Naive thymus-derived CD4-positive, alpha-beta T cell (primary cell): ENCODE measurements at places on chromosomes 5 and 9. TPM values are rescaled to one million over a fixed set of nuclear protein-coding genes. Genes with fewer than 3 reads are reported as not detected.

DNA sequence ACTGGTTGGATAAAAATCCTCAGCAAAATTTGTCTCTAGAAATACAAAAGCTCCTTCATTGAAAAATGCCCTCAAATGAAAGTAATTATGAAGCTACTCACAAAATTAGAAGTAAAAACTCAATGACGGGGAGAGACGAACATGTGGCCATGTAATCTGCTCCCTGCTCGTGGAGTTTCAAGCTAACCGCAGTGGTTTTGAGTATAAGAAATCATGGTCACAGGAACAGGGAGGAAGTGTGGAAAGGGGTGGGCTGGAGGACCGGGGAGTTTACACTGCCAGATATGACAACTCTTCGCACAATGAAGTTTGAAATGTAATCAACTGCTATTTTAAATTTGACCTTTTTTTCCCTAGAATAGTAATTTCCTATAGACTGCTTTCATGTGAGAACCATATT is 765.4 kb upstream of the DMAC1 start:
- H3K36me3 ChIP-seq, result no peaks in the 10 kb centered on the region
- no peaks in the 10 kb centered on the region for H3K4me1 ChIP-seq
- H3K27ac ChIP-seq, result no peak overlapping the region
- DNase-seq, result no peak
- no peak overlapping the region for H3K4me3 ChIP-seq

DNA sequence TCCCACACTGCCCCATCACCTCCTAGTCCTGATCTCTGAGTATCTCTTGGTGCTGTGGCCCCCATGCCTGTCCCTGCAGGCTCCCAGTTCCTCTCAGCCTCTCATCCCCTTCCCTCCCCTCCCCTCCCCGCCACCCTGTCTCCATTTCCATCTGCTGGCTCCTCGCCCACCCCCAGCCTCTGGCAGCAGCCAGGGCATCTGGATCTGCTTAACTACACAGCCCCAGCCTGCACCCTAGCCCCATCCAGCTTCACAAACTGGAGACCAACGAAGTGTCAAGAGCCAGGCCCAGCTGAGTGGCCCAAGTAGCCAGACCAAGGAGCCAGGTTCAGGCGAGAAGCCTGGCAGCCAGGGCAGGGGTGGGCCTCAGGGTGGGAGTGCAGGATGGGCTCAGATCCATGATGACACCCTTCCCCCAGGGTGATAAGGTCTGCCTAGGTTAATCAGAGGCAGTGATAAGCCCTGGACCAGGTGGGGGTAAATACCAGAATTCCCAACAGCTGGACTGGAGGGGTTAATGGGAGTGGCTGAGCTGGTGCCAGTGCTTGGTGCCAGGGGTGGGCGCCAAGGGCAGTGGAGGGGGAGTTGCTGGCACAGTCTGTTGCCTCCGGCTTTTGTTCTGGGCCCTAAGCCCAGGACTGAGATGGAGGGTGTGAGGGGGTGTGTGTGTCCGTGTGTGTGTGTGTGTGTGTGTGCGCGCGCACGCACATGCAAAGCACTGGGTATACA is 2.5 kb downstream of the IL11RA start:
- H3K27me3 ChIP-seq, result no peaks in the 10 kb centered on the region
- H3K4me1 ChIP-seq, result peaks cover 13% of the 10 kb centered on the region
- H3K27ac ChIP-seq, result no peak overlapping the region

DNA sequence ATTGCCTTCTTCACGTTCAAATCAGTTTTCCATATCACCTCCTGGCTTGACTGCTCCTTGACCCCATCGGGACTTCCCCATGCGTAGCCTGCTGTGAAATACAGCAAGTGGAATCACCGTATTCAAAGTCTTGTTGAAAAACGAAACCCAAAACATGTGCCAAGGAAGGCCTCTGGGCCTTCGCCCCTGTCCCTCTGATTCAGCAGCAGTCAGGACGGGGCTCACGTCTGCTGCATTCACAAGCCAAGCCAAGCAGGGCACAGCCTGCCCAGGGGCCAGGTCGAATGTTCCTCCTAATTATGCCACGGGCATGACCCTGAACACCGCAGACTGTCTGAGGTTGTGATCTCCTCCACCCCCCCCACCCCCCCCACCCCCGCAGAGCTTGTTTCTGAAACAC is 960 bp upstream of the CTNND2 start:
- no peaks in the 10 kb centered on the region for H3K27me3 ChIP-seq
- H3K27ac ChIP-seq, result no peak overlapping the region
- H3K4me3 ChIP-seq, result no peak overlapping the region
- H3K36me3 ChIP-seq, result no peaks in the 10 kb centered on the region
- no peaks in the 10 kb centered on the region for H3K4me1 ChIP-seq
- no peak for DNase-seq

- no peak overlapping the region for H3K4me3 ChIP-seq
- H3K4me1 ChIP-seq, result no peaks in the 10 kb centered on the region
- H3K36me3 ChIP-seq, result no peaks in the 10 kb centered on the region
- H3K27ac ChIP-seq, result no peak overlapping the region
- no peak for DNase-seq
Observed at GRCh38 chr5:42514754-42515153, 91.5 kb downstream of the GHR start.

- H3K4me1 ChIP-seq, result no peaks in the 10 kb centered on the region
- no peak overlapping the region for H3K27ac ChIP-seq
- no peak for DNase-seq
- no peaks in the 10 kb centered on the region for H3K36me3 ChIP-seq
- H3K27me3 ChIP-seq, result no peaks in the 10 kb centered on the region
Observed at GRCh38 chr9:104143550-104143910, 49.4 kb downstream of the SMC2 start.

GRCh38 chr5:90981177-90981576 is 401.9 kb downstream of the ARRDC3 start:
- no peak overlapping the region for H3K4me3 ChIP-seq
- H3K27me3 ChIP-seq, result no peaks in the 10 kb centered on the region
- no peak for DNase-seq

- no peaks in the 10 kb centered on the region for H3K27me3 ChIP-seq
- DNase-seq, result no peak
- no peak overlapping the region for H3K27ac ChIP-seq
- no peak overlapping the region for H3K4me3 ChIP-seq
Observed at GRCh38 chr5:131200560-131200959, 29.8 kb downstream of the LYRM7 start.

GRCh38 chr5:133904641-133905040 is 63.8 kb downstream of the C5orf15 start:
- no peaks in the 10 kb centered on the region for H3K36me3 ChIP-seq
- no peaks in the 10 kb centered on the region for H3K27me3 ChIP-seq
- DNase-seq, result no peak
- no peak overlapping the region for H3K27ac ChIP-seq

GRCh38 chr5:95564450-95564849 is 9.5 kb downstream of the ARSK start:
- H3K36me3 ChIP-seq, result peaks cover 3% of the 10 kb centered on the region
- H3K4me3 ChIP-seq, result no peak overlapping the region
- H3K27me3 ChIP-seq, result no peaks in the 10 kb centered on the region
- H3K27ac ChIP-seq, result no peak overlapping the region
- DNase-seq, result no peak

DNA sequence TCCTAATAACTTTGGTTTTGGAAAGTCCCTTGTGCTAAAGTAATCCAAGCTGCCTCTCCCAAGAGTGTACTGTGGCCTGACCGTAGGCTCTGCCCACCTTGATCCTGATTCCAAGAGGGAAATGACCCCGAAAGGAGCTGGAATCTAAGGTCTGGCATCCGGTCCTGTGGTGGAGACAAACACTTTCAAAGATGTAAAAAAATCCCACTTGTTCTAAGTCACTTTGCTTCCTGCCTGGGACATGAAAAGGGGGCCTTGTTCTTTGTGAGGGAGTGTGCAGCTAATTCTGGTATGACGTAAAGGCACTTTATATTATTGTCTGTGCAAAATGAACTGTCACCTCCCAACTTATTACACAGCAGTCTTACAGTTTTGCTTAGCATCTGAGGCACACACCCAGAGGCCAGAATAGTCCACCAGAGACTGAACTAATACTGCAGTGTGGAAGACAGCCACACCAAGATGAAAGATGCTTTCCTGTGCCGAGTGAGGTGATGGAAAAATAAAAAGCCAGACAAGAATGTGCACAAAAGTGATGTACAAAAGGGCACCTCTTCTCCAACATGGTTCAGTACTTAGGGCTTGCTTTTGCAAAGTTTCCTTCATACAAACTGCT is 128.7 kb downstream of the SLC12A2 start:
- no peaks in the 10 kb centered on the region for H3K36me3 ChIP-seq
- H3K27me3 ChIP-seq, result no peaks in the 10 kb centered on the region

- no peak overlapping the region for H3K27ac ChIP-seq
- no peaks in the 10 kb centered on the region for H3K36me3 ChIP-seq
- DNase-seq, result no peak
- H3K4me3 ChIP-seq, result no peak overlapping the region
- H3K27me3 ChIP-seq, result no peaks in the 10 kb centered on the region
Observed at GRCh38 chr9:114688379-114688778, 6.4 kb upstream of the TEX48 start.

GRCh38 chr5:136047858-136048257 is 19.1 kb downstream of the TGFBI start:
- no peak for DNase-seq
- no peak overlapping the region for H3K4me3 ChIP-seq
- H3K27me3 ChIP-seq, result no peaks in the 10 kb centered on the region

GRCh38 chr9:109387206-109387605 is 66.3 kb upstream of the EPB41L4B start:
- H3K4me3 ChIP-seq, result no peak overlapping the region
- no peaks in the 10 kb centered on the region for H3K36me3 ChIP-seq
- H3K27me3 ChIP-seq, result no peaks in the 10 kb centered on the region

- DNase-seq, result no peak
- H3K4me1 ChIP-seq, result no peaks in the 10 kb centered on the region
- no peak overlapping the region for H3K4me3 ChIP-seq
- no peaks in the 10 kb centered on the region for H3K27me3 ChIP-seq
- no peak overlapping the region for H3K27ac ChIP-seq
Observed at GRCh38 chr5:115379622-115380344, 83.3 kb upstream of the CCDC112 start.

DNA sequence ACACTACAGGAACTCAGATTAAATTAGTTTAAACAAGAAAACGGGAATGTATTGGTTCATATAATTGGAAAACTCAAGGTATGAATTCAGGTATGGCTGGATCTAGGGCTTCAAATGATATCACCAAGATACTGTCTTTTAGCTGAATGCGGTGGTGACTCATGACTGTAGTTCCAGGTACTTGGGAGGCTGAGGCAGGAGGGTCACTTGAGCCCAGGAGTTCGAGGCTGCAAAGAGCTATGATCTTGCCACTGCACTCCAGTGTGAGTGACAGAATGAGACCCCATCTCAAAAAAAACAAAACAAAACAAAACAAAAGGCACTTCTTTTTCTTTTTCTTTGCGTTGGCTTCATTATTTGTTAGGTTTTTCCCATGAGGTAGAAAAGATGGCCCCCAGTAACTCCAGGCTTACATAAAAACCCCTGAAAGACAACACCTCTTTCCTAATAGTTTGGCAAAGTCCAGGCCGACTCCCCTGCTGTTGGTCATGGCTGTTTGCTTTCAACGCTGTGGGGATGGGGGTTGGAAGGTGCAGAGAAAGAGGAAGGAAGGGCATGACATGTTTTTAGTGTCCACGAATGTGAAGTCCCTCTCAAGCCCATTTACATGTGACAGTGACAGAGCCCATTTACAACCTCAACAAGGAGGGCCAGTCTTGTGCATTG is 39.8 kb upstream of the CRB2 start:
- no peaks in the 10 kb centered on the region for H3K27me3 ChIP-seq
- no peak overlapping the region for H3K27ac ChIP-seq
- no peak for DNase-seq
- peaks cover 5% of the 10 kb centered on the region for H3K4me1 ChIP-seq
- H3K4me3 ChIP-seq, result no peak overlapping the region

Gene SH3PXD2B
- polyA plus RNA-seq, result 0.21 TPM

Gene IL4
- not detected for polyA plus RNA-seq

Gene HSPA5
- 136 TPM for polyA plus RNA-seq
